ENCODE measurements at places on chromosomes 13 and 19.

DNA sequence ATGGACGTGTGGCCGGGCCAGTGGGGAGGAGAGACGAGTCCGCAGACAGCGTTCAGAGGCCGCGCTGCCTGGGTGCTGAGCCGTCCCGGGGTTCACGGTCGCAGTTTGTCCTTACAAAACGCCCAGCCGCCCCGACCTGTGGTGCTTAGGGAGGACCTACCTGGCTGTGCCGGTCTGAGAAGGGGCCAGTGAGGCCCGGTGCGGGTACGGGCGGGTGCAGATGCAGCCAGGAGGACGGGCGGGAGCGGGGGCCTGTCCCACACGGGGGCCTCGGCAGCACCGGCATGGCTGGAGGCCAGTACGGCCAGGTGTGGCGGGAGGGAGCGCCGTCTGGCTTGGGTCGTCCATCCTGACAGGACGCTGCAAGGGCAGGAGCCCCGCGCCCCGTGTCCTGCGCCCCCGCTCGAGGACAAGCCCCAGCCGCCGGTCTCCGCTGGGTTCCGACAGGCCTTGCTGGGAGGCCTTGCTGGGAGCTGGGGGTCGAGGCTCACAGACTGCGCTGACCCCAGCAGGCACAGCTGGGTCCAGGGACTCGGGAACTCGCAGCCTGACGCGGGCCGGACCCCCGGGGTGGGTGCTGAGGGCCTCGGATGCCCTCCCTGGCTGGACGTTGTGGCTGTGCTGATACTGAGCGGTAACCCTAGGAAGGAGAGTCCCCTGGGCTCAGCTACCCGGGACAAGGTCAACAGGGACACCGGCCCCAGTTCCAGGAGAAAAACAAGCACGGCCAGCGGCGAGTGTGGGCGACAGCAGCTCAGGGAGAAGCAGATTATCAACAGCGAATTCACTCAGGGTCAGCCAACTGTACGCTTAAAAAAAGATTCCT, 5.3 kb upstream of the PROZ start:
- H3K4me1 ChIP-seq = peaks cover 16% of the 10 kb centered on the region
- H3K27me3 ChIP-seq = no peaks in the 10 kb centered on the region
- H3K36me3 ChIP-seq = no peaks in the 10 kb centered on the region

DNA sequence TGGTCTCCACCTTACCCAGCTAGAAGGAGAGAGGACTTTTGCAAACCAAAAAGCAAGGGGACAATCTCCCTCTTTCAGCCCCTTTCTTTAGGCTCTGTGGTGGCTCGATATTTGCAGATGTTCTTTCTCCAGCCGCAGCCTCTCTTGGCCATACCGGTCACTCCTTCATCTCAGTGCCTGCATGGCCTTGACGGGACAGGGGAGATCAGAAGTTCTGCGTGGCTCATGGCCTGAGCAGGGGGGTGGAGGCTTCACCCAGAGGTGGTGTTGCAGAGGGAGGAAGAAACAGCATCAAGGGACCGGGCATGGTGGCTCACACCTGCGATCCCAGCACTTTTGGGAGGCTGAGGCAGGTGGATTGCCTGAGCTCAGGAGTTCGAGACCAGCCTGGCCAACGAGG, 53.2 kb downstream of the MYO9B start:
- H3K4me1 ChIP-seq = peaks cover 27% of the 10 kb centered on the region
- H3K36me3 ChIP-seq = 0 out of 2 replicates have a peak, but pooled peaks cover 3% of the 10 kb centered on the region
- H3K4me3 ChIP-seq = no peak overlapping the region
- DNase-seq = no peak

DNA sequence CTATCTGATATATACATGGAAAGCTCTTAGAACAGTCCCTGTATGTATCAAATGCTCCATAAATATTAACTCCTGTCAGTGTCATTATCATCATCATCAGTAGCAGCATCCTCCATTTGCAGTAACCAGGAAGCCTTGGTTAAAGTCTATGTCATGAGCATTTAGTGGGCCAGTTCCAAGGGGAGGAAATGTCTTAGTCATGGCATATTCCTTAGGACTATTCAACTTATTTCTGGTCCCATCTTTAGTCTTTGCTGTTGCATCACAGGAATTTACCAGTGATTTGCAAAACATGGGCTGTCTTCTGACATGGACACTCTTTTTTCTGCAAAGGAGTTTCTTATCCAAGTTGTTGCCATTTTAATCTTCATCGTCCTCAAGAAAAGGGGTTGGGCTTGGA, 98.4 kb downstream of the WDFY2 start:
- DNase-seq = no peak
- H3K4me1 ChIP-seq = no peaks in the 10 kb centered on the region
- no peaks in the 10 kb centered on the region for H3K27me3 ChIP-seq
- H3K4me3 ChIP-seq = no peak overlapping the region
- no peak overlapping the region for H3K27ac ChIP-seq

DNA sequence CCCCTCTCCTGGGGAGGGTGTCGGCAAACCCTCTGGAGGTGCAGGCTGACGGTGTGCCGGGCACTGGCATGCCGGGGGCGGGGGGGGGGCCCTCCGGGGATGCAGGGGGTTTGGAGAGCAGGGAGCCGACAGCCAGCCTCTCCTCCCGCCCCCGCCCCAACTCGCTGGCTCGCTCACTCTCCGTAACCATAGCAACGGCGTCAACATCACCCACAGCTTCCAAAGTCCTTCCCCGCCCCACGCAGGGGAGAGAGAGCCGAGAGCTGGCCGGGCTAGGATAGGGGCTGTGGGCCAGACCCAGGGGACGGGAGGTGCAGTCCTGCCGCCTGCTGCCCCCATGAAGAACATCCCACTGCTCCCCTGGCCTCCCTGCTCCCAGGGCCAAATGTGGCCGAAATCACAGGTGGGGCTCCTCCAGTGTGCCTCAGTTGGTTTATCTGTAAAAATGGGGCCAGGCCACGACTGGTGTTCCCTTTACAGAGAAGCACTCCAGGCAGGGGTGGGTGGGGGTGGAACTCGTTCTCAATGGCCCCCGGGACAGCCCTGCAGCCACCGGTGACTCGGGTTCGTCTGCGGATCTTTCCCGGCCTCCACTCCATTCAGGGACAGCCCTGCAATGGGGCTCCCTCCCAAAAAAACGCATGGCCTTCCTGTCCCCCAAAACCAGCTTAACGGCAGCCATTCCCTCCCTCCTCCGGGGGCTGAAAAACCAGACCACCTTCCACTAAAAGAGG, 3.2 kb downstream of the KLF16 start:
- H3K27me3 ChIP-seq = no peaks in the 10 kb centered on the region
- H3K27ac ChIP-seq = peak overlapping the region; percentile 99
- peaks cover 62% of the 10 kb centered on the region for H3K4me1 ChIP-seq
- no peak overlapping the region for H3K4me3 ChIP-seq
- H3K36me3 ChIP-seq = no peaks in the 10 kb centered on the region
- DNase-seq = no peak

DNA sequence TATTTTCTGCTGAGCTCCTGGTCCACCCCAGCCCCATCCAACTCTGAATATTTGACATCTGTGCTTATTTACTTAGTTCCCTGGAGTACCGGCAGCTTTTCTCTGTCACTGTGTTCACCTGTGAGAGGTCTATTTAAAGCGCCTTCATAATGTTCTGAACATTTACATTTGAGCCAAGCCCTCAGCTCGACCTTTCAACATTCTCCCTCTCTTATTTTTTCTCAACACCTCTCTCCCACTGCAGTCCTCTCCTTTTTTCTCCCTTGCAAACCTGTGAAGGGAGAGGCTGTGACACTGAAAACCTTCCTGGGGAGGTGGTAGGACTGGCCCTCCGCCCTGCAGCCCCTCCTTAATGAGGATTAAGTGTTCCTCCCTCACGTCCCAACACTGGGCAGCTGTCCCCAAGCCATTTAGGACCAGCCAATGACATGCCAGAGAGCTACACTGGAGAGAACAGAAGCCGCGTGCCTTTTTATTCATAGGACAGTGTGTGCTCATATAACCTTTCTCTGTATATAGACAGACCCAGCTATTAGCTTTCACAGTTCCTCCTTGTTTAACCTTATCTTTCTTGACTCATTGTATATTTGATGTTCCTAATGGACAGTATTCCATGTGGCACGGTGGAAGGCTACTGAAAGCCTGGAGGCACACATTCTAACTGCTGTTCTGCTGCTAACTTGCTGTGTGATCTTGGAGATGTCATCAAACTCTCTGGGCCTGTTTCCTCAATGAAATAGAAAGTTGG, 134.8 kb downstream of the NUFIP1 start:
- H3K4me1 ChIP-seq = peaks cover 4% of the 10 kb centered on the region
- H3K27me3 ChIP-seq = no peaks in the 10 kb centered on the region
- H3K27ac ChIP-seq = no peak overlapping the region
- no peak overlapping the region for H3K4me3 ChIP-seq
- no peak for DNase-seq
- no peaks in the 10 kb centered on the region for H3K36me3 ChIP-seq

GRCh38 chr19:41363371-41363752, 587 bp downstream of the B9D2 start:
- peak overlapping the region; percentile 70 for H3K4me3 ChIP-seq
- peak overlapping the region; percentile 89 for H3K27ac ChIP-seq

DNA sequence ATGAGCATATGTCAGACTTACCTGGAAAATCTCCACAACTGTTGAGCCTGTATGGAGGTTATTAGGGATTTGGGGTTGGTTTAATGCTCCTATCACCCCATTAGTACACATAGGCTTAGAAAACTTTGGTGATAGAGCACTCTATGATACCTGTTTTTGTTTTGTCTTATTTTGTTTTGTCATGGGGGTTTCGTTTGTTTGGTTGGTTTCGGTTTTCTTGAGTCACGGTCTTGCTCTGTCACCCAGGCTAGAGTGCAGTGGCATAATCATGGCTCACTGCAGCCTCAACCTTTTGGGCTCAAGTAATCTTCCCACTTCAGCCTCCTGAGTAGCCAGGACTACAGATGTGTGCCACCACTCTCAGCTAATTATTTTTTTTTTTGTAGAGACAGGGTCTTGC, 70.0 kb downstream of the MZT1 start:
- H3K36me3 ChIP-seq = no peaks in the 10 kb centered on the region
- no peak overlapping the region for H3K27ac ChIP-seq

GRCh38 chr19:48671446-48671995, 1.3 kb downstream of the NTN5 start:
- no peaks in the 10 kb centered on the region for H3K27me3 ChIP-seq
- no peaks in the 10 kb centered on the region for H3K36me3 ChIP-seq
- no peak overlapping the region for H3K4me3 ChIP-seq
- H3K27ac ChIP-seq = no peak overlapping the region

Data from HCT116 (cell line).